Activated CD4-positive, CD25-positive, alpha-beta regulatory T cell treated with anti-CD3 and anti-CD28 coated beads, Interleukin-2, amount 50 U/mL, for 72 hours (primary cell): ENCODE measurements at places on chromosomes 13 and 19.

DNA sequence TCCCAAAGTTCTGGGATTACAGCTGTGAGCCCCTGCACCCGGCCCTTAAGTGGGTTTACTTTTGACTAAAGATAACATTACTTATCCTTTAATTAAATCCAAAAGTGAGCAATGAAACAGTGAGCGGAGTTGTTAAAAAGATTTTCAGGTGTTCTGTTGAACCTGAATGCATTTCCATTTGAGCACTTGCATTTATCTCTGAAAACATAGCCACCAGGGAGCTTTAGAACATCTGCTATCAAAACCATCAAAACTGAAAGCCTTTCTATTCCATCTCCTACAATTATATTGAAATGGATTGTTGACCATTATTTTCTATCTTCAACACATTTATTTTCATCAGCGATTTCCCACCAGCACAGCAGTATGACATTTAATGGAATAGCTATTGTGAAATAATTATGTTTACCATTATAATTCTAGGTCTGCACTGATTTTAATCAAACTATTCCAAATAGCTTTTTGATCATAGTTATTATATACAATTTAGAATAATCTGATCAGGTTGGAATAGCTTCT lies 269.0 kb downstream of the FGF14 start:
- DNase-seq, result no peak

DNA sequence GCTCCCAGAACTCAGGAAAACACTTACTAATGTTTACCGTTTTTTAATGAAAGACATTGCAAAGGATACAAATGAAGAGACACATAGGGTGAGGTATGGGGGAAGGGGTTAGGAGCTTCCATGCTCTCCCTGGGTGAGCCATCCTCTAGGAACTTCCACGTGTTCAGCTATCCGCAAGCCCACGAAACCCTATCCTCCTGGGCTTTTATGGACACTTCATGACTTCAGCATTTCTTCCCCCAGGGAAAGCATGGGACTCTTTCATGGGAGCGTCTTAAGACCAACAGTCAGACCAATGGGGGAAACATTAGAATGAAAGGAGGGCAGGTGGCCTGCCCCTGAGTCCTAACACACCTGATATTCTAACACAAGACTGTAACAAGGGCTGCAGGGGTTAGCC lies 6.6 kb upstream of the ESD start:
- no peak for DNase-seq

- DNase-seq, result no peak
Measured at GRCh38 chr13:20923272-20923671, 20.7 kb upstream of the XPO4 start.

DNA sequence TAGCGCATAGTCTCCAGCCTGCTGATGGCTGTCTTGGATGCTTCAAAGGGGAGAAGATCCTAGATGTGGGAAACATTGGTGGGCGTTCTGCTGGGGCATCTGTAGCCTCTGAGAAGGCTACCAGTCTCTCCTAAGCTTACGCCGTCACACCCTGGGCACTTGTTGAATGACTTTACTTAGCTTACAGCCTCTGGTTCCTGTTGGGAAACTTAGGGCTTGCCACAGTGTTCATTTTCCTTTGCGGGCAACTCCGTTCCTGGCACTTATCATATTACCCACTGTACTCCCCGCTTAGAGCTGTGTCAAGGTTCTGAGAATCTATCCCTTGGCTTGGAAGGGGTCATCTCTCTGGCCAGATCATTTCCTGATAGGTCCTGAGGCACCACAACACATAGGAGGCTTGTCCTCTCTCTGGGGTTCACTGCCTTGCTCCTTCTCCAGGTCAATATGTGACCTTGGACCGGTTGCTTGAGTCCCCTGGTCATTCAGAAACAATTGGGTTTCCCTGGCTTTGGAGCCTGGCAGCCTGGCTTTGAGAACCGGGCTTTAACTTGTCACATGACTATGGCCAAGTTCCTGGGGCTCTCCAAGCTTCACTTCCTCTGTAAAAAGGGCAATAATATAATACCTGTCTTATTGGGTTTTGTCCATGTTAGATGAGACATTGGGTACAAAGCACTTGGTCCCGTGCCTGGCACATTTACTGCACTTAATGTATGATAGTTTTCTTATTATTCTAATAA lies 20.5 kb upstream of the ALOX5AP start:
- no peak for DNase-seq

- no peak for DNase-seq
Measured at GRCh38 chr13:49082653-49083536, 107.2 kb downstream of the FNDC3A start.

DNA sequence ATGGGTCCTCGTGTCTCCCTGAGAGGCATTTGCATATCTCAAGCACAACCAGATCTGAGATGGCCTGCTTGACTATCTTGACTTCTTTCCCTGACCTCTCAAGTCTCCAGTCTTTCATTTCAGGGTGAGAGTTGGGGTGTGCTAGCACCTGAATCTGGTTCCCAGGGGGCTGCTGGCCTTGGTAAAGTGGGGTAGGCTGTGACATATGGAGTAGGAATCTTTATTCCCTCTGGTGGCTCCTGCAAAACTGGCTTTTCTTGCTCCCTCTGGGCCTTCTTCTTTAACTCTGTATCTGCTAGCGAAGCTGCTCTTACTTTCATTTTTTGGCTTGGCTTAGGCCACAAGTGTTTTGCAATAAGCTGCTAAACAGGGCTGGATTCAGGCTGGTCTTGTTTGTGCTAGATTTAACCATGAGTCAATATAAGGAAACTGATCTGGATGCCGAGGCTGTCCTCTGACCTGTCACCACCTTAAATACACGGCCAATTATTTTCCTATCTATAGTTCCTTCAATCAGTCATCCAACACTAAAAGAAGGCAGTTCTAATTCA lies 42.3 kb downstream of the ZNF493 start:
- DNase-seq, result no peak

- no peak for DNase-seq
Measured at GRCh38 chr19:46977548-46977947, 42.1 kb upstream of the NPAS1 start.

DNA sequence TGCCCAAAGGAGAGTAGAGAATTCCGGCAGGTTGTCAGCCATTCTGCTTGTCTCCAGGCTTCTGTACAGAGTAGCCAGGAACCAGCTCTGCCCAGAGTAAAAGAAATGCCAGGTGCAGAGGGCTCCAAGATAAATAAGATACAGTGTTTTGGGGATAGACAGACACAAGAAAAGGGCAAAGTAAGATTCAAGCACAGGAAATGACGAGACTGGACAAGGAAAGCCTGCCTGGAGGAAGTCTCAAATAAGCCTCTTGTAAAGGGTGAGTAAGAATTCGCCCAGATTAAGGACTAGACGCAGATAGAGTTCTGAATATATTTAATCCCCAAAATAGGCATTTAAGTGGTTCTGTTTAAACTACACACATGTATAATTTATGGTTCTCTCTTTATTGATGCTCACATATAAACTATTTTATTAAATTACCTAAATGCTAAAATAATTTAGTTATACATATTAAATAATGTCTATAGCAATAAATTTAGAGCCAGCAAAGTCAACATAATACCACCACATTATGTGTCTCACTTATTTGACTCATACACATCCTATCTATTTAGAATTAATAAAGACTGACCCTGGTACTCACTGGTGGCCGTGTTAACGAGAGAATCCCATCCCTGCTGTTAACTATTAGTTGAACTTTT lies 98.4 kb upstream of the RAP2A start:
- DNase-seq, result no peak

DNA sequence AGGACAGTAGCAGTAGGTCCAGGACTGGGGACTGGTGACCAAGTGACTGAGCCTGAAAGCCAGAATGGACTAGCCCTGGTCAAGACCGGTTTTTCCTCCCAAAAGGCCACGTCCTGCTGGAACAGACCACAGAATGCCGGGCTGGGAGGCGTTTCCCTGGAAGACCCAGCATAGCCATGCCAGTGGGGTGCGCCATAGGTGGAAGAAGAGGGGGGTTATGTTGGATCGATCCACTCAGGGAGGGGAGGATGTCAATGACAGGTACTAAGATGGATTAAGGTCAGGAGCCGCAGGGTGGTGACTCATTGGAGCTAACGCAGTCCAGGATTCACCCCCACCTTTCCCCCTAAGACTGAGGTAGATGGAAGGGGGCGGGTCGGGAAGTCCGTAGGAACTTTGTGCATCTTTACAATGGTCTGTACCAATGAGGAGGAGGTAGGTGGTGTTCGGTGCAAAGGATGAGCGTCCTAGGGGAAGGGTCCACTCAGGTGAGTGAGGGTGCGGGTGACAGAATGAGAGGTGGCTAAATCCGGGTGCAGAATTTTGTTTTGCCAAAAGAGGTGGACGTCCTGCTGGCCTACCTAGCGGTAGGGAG lies 21.0 kb downstream of the VASP start:
- DNase-seq, result no peak

DNA sequence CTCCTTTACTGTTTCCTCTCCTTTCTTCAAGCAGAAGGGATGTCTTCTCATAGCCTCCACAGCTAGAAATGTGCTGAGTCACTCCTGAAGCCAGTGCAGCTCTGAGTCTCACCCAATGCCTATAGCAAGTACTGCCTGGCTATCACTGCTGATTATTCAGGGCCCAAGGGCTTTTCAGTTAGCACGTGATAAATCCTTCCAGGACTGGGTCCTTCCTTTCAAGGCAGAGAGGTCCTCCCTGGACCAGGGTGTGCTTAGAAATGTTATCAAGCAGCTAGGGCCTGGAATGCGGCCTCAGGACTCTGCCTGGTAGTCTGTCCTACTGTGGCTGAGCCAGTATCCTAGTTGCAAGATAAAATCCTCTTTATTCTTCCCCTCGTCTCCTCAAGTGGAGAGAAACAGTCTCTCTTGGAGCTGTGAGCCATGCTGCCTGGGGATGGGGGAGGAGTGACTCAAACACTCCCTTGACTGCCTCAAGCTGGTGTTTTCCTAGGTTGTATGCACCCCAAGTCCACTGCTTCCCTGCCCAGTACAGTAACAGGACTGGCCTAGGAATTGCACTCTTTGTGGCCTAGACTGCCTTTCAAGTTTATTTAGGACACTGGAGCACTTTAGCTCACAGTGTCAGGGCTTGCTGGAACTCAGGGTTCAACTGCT lies 198.7 kb upstream of the SERP2 start:
- no peak for DNase-seq

- DNase-seq, result no peak
Measured at GRCh38 chr19:31727536-31727935, 378.3 kb upstream of the TSHZ3 start.

DNA sequence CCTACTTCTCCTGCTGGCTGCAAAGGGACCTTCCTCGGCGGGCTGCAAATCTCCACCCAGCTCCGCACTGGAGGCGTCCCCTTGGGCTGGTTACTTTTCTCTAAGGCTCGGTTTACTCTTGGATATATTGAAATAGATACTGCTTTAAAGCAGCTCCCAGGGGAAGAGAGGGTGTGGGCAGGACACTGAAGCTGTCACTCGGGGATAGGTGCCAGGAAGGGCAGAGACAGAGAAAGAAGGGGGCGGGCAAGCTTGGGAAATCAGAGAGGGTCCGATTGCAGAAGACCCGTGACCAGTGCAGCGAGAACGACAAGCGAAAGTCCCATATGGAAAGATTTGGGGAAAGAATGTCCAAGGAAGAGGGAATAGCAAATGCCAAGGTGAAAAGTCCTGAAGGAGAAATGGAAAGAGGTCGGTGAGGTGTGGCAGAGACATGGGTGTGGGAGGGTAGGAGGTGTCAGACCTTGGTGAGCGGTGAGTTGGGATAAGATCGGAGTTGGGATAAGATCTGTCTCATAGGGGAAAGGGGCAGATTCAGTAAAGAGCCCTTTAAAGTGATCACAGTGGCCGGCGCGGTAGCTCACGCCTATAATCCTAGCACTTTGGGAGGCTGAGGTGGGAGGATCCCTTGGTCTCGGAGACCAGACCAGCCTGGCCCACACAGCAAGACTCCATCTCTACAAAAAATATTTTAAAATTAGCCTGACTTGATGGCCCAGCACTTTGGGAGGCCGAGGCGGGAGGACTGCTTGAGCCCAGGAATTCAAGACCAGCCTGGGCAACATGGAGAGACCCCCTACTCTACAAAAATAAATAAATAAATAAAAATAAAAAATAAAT lies 618 bp downstream of the THSD8 start:
- no peak for DNase-seq

GRCh38 chr13:47822036-47822435 lies 179.0 kb downstream of the SUCLA2 start:
- DNase-seq, result no peak

DNA sequence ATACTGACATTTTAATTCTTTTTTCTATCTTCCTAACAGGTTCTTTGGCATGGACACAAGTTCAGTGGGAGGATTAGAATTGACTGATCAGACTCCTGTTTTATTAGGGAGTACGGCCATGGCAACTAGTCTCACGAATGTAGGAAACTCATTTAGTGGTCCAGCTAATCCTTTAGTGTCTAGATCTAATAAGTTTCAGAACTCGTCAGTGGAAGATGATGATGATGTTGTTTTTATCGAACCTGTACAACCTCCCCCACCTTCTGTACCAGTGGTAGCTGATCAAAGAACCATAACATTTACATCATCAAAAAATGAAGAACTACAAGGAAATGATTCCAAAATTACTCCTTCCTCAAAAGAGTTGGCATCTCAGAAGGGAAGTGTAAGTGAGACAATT lies 34.5 kb downstream of the ZMYM2 start:
- no peak for DNase-seq

DNA sequence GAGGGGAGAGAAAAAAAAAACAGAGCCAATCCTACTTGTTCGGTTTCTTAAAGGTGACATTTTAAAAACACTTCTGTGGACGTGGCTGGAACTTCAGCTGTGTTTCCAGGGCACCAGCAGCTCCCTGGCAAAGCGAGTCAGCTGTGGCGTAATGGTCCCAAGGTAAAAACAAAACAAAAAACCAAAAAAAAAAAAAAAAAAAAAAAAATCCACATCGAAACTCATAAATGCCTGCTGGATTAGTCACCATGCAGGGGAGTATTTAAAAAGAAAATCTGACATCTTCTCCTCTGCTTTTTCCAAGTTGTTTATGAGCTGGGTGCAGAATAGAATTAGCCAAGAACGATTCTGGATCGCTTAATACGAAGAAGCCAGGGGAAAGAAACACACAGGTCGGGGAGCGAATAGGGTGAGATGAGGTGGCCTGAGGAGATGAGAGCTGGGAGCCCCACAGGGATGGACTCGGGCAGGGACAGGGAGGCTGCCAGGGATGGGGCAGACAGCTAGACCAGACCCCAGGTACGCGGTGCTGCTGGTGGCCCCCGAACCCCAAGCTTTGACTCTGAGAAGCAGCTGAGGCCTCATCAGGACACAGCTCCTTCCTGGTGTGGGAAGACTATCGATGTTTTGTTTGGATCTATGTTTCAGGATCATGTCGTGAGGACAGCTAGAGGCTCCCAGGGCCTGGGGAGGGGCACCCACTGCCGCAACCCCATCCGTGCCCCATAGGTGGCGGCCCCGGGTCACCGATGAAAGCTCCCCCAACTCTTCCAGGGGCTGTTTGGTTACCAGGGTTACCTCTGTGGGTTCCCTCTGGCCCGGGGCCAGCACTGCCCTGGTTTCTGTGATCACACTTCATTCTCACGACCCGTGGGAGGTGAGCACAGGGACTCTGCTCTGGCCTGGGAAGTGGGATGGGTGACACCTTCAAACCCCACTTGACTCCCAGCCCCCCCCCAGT lies 3.1 kb upstream of the CTXN1 start:
- peak; percentile 56 for DNase-seq

DNA sequence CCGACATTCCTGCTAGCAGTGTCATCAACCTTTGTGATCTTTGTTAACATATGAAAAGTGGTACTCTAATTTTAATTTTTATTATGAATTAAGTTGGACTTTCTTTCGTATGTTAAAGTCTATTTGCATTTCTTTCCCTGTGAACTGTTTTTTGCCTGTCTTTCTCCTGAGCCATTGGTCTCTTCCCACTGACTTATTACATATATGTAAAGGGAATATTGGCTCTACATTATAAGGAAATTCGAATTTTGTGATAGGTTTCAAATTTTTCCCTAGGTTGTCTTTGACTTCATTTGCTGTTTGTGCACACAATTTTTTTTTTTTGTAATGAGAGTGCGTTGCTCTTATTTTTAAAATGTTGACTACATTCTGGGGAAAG lies 442 bp upstream of the CDC16 start:
- DNase-seq, result no peak
